Activated CD8-positive, alpha-beta memory T cell treated with anti-CD3 and anti-CD28 coated beads for 1 hour (primary cell): ENCODE measurements at places on chromosomes 13 and 19.

GRCh38 chr13:34371108-34371507 lies 553.2 kb downstream of the RFC3 start:
- no peak for DNase-seq

- no peak for DNase-seq
These were observed 38.4 kb downstream of the DEDD2 start for GRCh38 chr19:42178791-42179674.

DNA sequence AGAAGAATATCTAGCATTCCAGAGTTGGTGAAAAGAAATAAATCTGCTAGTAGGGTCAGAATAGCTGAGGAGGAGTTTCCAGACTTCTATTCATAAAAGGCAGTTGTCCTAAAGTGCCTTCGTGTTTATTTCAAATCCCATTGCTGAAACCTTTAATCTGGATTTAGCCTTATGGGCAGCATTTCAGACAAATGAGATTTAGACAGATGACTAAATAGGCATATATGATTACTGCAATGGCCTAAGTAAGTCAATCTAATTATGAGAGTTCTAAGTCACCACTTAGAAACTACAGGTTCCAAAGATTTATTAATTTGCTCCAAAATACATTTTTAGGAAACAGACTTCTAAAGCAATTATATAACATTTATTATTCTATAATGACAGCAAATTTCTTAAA lies 368.7 kb downstream of the LIG4 start:
- no peak for DNase-seq

- DNase-seq, result no peak
These were observed 3.1 kb downstream of the FTL start for GRCh38 chr19:48968179-48968661.

DNA sequence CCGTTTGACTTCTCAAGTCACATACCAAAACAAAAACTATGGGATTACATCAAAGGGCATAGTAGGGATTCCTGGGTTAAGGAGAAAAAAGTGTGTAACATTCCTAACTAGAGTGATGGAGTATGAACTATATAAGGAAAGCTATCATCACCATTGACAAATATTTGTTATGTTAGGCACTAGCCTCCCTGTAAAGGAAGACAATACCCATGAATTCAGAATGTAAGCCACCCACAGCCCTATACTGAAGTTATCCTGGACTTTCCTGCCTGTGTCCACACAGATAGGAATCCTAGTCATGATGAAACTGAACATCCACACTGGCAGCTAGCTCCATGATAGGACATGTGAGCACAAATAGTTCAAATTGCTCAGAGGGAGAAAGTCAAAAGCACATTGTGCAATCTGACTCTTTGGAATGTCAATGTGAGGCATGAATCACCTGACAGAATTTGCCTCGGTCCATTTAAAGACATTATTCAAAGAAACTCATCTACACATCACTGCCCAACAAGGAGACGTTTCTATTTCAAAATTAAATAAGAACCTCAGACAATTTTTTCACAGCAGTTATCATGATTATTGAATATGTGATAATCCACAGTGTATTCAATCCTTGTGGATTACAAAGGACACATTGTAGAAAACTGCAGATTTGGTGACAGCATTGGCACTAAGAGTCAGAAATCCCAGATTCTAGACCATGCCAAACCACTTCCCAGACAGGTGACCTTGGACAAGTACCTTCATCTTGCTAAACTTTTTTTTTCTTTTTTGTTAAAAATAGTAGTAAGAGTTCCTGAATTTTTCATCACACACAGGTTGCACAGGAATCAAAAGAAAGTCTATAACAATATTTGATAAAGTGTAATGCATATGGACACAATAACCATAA lies 529.3 kb downstream of the IRS2 start:
- DNase-seq, result no peak

DNA sequence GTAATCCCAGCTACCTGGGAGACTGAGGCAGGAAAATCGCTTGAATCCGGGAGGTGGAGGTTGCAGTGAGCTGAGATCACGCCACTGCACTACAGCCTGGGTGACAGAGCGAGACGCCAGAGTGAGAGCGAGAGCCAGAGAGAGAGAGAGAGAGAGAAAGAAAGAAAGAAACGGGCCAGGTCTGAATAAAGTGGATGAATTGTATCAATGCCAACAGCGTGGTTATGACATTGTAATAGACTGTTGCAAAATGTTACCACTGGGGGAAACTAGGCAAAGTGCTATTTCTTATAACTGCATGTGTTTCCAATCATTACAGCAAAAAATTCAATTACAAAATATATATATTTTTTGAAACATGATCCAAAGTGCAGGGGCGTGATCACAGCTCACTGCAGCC lies 11.8 kb upstream of the BTBD2 start:
- DNase-seq, result no peak
